ENCODE measurements at places on chromosomes 7 and 10. TPM values are rescaled to one million over a fixed set of nuclear protein-coding genes. Genes with fewer than 3 reads are reported as not detected.

TSPAN33 gene
- total RNA-seq, result 22.2 TPM

HABP2 gene
- total RNA-seq, result 112 TPM

GIGYF1 gene
- 95.1 TPM for total RNA-seq

- no peak for DNase-seq
Measured at GRCh38 chr10:113226399-113226798, 276.4 kb downstream of the TCF7L2 start.

GRCh38 chr7:954330-955238 is at the start of gene ADAP1:
Gene ADAP1, minus strand, starts transcription at chr7:954680. Its CDS starts 203 bp downstream, at chr7:954477.
- peak; percentile 44 for DNase-seq

GRCh38 chr10:28681291-28681763 is 4.0 kb downstream of the BAMBI start:
- DNase-seq, result no peak

GRCh38 chr7:157855452-157856213 is 518.8 kb downstream of the DNAJB6 start:
- DNase-seq, result no peak

- DNase-seq, result no peak
Measured at GRCh38 chr7:102927312-102927933, 14.6 kb downstream of the LRRC17 start.

GRCh38 chr7:55172881-55173609 is 154.2 kb downstream of the EGFR start:
- DNase-seq, result no peak

- no peak for DNase-seq
Measured at GRCh38 chr7:128190051-128190647, 50.9 kb upstream of the LEP start.

All from progenitor cell of endocrine pancreas (in vitro differentiated cells).